RCC 7860 (cell line): ENCODE measurements at places on chromosomes 1 and 21.

DNA sequence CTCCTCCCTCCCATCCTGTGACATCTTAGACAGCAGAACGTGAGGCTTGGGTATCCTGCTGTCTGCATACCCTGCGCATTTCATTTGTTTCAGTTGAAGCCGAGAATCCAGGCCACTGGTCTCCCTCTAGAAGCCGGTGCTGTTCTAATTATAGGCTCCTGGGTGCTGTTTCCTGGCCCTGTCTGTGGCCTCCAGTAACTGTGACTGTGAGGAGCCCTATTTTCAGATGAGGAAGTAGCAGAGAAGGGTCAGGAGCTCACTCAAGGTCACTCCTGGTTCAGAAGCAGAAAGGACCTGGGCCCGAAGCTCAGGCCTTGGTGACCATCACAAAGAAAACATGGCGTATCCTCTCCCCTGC, 24.0 kb downstream of the COQ8A start:
- DNase-seq = no peak

- peak; percentile 20 for DNase-seq
These were observed 35.3 kb downstream of the DTL start for GRCh38 chr1:212070720-212071302.

GRCh38 chr21:38956856-38957571, 151.3 kb downstream of the ETS2 start:
- no peak for DNase-seq

DNA sequence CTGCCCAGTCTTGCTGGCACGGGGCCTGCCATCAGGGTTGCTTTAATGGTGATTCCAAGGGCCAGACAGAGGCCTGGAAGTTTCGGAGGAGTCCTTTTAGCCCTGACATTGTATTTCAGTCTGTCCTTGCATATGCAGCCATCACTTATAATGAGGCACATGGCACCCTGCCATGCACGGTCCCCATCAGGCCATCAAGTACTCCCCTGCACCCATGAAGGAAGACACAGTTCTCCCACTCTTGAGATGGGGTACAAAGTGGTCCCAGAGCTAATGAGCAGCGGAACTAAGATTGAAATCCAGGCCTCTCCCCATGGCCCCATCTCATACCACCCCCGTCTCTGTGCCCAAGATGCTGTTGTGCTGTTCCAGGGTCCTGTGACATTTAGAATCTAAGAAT, 596.6 kb downstream of the PTPRU start:
- no peak for DNase-seq
